SW 1271 (cell line): ENCODE measurements at places on chromosomes 1 and 21.

- no peak for DNase-seq
Measured at GRCh38 chr1:115723756-115724155, 44.8 kb downstream of the CASQ2 start.

GRCh38 chr21:42062236-42063022 is 8.7 kb upstream of the UMODL1 start:
- DNase-seq, result no peak

- DNase-seq, result no peak
Measured at GRCh38 chr1:37147392-37147831, 113.1 kb upstream of the GRIK3 start.

- DNase-seq, result no peak
Measured at GRCh38 chr1:60989749-60990713, 92.3 kb upstream of the NFIA start.

DNA sequence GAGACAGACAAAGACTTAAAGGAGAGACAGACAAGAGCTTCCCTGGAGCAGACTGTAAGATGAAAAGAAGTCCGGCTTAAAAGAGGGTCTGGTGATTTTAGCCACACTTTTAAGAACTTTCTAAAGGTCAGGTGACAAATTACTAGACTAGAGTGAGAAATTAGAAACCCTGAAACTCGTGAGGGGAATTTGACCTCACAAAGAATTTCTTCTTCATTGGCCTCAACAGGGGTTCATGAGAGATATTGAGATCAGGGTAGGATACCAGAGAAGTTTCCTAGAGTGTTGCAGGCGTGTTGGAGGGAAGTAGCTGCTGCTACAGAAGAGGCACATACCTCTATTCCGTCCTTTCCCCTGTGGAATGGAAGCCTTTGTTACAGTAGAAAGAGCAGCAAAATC is 884.4 kb downstream of the KCNT2 start:
- no peak for DNase-seq

DNA sequence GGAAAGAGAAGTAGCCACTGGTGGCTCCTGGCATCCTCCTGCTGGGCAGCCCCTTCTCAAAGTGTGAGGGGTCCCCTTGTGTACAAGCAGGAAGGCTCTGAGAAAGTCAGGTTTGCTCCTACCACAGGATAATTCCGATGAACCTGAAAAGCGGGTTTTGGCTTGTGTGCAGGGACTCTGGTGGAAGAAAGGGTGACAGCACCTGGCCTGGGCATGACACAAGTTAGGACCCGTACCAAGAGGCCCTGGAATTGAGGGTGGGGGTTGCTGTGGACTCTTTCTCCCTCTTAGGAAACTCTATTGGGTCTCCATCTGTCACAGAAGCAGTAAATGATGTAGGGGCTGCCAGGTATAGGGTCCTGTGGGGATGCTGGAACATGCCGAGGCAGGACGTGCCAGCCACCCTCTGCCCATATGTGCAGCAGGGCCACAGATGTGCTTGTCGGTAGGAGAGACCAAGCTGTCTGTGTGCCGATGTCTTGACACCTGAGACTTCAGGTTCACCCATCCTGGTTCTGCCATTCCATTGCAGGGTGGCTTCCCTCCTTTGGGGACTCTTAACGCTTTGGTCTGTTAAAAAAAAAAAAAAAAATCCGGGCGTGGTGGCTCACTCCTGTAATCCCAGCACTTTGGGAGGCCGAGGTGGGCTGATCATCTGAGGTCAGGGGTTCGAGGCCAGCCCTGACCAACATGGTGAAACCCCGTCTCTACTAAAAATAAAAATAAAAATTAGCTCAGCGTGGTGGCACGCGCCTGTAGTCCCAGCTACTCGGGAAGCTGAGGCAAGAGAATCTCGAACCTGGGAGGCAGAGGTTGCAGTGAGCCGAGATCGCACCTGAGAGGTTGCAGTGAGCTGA is 9.8 kb downstream of the C1orf35 start:
- no peak for DNase-seq

GRCh38 chr1:245225322-245226202 is 70.8 kb downstream of the KIF26B start:
- DNase-seq, result no peak
